ENCODE measurements at places on chromosomes 16 and 17. TPM values are rescaled to one million over a fixed set of nuclear protein-coding genes. Genes with fewer than 3 reads are reported as not detected.

The CRHR1 gene
- 0.17 TPM for total RNA-seq

The NDE1 gene
- 34.9 TPM for total RNA-seq

- DNase-seq, result no peak
Measured at GRCh38 chr16:46658925-46659324, 30.1 kb downstream of the VPS35 start.

DNA sequence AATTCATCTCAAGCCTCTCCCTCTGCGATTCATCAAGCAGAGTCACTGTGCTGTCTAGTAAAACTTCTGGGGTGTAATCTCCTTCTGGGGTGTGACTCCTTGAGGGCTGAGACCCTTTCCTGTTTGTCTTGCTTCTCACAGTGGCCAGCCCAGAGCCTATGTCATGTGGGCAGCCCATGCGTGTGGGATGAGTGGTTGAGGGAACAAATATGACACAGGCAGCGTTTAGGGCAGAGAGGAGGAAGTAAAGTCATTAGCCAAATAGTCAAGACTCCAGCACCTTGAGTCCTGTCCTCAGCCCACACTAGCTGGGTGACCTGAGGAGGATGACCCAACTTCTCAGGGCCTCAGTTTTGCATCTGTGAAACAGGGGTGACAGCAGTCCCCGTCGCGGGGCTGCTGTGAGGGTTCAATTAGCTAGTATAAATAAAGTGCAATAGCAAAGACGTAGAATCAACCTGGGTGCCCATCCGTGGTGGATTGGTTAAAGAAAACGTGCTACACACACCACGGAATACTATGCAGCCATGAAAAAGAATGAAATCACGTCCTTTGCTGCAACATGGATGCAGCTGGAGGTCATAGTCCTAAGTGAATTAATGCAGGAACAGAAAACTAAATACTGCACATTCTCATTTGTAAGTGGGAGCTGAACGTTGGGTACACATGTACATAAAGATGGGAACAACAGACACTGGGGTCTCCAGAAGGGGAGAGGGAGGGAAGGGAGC is 4.5 kb upstream of the ITGAX start:
- DNase-seq, result no peak

GRCh38 chr17:68861602-68862001 is 93.6 kb downstream of the ABCA8 start:
- no peak for DNase-seq

The HOXB9 gene
- total RNA-seq, result 1.6 TPM

Measured in type B pancreatic cell (in vitro differentiated cells).